ENCODE measurements at places on chromosomes 6 and 20. TPM values are rescaled to one million over a fixed set of nuclear protein-coding genes. Genes with fewer than 3 reads are reported as not detected.

- DNase-seq: no peak
These were observed 106.8 kb upstream of the CBLN4 start for GRCh38 chr20:56111961-56112730.

- DNase-seq: peak; percentile 98
These were observed at the start of gene LYRM2 for GRCh38 chr6:89638320-89639195. Gene LYRM2, minus strand, starts transcription at chr6:89638747. Its CDS starts 31 bp downstream, at chr6:89638716.

DNA sequence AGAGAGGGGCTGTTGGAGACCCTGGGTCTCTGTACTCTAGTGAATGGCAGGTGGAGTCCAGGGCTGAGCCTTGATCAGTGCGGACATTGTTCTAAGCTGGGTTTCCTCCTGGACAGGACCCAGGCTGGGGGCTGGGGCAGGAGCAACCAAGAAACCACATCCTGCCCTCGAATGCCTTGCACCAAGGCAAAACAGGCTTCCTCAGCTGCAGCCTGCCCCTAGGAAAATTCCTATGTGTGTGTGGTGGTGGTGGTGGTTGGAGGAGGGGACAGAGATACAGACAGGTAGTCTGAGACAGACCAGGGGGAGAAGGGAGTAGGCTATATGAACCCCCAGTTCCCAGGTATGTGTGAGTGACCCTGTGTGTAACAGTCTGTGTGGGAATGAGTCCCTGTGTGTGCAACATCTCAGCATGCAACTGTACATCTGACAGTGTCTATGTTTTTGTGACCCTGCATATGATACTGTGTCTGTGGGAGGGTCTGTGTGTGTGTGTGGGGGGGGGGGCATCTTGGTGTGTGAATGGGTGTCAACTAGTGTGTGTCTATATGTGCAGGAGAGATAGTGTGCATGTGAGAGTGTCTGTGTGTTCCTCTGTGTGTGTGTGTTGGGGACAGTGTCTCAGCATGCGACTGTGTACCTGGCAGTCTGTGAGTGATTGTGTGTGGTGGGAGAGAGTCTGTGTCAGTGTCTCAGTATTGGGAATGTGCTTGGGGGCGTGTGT, 3.0 kb downstream of the GLP1R start:
- DNase-seq: no peak

GRCh38 chr20:8427419-8428040, 295.5 kb downstream of the PLCB1 start:
- no peak for DNase-seq

DNA sequence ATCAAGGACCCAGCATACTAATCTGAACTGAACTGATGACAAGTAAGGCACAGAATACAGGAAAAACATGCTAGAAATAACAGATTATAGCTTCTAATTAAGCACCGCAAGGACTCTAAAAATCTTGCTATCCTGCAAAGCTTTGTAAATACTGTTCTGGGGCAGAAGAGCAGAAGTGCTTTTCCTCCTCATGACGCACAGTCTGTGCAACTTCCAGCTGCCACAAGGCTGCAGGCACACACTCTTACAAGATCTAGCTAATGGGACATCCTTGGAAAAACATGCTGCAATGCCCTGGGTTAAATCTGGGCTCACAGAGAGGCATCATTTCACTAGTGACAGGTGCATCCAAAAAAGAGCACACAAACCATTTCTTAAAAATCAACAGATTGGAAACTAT, 188.6 kb downstream of the GJA10 start:
- DNase-seq: no peak

- DNase-seq: no peak
These were observed 28.4 kb upstream of the FOXQ1 start for GRCh38 chr6:1283501-1283900.

GRCh38 chr20:7930343-7930742, 9.9 kb downstream of the HAO1 start:
- DNase-seq: no peak

GRCh38 chr6:104326173-104327001, 533.3 kb downstream of the HACE1 start:
- DNase-seq: no peak

- DNase-seq: no peak
These were observed 6.4 kb downstream of the EEF1A2 start for GRCh38 chr20:63492518-63492917.

- DNase-seq: no peak
These were observed 154.1 kb downstream of the MTFR2 start for GRCh38 chr6:136095986-136096385.

DNA sequence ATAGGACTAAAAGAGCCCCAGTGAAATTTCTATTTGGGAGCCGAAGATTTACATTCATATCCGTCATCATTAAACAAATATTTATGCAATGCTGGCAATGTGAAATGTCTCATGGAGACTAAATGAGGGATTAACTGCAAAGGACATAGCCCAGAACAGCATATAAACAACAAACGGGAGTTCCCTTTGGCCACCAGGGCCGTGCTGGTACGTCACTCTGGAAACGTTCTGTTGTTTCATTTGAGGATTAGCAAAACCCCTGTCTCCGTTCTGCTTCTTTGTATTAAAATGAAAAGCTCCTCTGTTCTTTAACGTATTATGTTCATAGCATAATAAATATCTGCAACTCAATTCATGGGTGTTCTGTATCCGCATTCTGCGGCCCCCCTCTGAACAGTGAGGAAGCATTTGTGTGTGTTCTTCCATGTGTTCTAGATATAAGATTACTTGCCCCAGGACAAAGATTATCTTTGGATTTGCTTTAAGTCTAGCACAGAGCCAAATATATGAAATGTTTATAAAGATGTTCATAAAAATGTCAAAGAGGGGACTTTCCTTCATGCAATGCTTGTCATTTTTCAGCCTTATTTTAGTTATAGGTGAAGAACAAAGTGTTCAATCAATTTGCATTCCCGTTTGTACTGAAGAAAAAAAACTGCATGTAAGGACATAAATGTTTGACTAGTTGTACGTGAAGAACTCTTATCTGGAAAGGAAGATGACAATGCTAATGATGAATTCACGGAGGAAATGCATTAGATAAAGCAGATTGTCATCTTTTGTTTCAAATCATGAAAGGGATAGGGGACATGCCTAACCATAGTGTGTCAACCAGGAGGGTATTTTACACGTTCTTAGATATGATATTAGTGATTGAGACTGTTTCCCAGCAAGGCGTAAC, 90.0 kb upstream of the TNFAIP3 start:
- DNase-seq: no peak

- no peak for DNase-seq
These were observed 26.5 kb upstream of the SNAP25 start for GRCh38 chr20:10192171-10192570.

DNA sequence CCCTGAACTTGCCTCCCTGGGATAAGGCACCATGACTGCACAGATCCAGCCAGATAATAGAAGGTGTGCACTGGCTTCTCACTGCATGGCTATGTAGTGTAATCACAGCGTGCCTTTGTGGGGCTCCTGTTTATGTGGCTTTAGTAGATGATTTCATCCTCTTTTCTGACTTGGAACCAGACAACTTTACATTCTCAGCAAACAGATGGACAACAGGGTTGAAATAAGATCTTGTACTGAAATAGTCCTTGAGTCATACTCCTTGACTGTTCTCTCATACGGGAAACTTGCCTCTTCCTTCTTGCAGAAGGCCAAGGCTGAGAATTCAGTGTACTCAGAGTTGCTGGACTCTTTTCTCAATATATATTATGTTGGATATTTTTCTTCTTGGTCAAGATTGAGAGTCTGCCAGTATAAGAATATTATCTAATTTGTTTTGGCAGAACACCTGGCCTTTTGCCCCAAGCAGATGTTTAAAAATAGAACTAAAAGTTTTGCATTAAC, 25.0 kb upstream of the RNF144B start:
- DNase-seq: no peak

GRCh38 chr20:60316476-60317158, 358.4 kb downstream of the CDH26 start:
- DNase-seq: no peak

DNA sequence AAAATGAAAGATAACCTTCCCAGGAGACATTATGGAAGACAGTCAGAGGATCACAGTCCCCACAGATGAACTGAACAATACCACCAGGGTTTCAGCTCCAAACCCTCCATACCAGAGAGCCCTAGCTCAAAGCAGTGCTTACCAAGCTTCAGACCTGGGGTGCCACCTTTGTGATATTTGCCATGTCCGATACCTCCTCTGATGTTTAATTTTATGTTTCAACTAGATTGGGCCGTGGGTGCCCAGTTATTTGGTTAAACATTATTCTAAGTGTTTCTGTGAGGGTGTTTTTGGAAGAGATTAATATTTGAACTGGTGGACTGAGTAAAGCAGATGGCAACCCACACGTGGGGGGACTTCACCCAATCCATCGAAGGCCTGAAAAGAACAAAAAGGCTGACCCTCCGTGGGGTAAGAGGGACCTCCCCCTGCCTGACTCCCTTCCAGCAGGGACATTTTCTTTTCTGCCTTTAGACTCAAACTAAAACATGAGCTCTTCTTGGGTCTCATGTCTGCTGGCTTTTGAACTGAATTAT, 11.8 kb downstream of the SCML4 start:
- no peak for DNase-seq

DNA sequence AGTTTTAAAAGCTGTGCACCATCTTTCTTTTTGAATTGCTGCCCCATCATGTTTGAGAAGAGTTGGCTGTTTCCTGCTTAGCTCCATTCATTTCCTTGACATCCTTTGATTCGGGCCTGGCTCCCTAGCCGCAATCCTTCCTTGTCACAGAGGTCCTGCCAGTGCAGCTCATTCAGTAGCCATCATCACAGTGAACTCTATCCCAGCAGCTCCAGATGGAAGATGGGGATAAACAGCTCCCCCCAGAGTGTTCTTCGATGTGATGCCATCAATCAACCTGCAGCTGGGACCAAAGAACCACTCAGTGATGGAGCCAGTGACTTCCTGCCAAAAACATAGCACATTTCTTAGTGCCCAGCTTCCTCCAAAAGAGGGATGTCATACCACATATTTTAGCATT, 158.8 kb downstream of the FRK start:
- DNase-seq: no peak

GRCh38 chr6:106167096-106167814, 81.1 kb downstream of the PRDM1 start:
- DNase-seq: no peak

DNA sequence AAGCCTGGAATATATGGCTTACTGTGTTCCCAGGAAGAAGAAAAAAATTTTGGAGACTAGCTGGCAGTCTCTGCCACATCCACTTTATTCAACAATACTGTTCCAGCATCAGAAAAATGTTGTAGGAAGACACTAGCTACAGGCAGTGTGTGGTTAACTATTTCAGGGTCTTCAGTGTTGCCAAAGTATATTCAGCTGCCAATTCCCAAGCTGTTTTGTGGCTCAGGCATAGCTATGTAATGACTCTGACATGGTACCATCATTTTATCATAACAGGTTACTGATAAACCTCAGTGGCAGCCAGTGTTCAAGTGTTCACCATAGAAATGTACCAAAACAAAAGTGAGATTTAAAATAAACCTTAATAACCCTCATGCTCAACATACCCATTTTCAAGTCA, 503.1 kb downstream of the ADGRB3 start:
- no peak for DNase-seq

DNA sequence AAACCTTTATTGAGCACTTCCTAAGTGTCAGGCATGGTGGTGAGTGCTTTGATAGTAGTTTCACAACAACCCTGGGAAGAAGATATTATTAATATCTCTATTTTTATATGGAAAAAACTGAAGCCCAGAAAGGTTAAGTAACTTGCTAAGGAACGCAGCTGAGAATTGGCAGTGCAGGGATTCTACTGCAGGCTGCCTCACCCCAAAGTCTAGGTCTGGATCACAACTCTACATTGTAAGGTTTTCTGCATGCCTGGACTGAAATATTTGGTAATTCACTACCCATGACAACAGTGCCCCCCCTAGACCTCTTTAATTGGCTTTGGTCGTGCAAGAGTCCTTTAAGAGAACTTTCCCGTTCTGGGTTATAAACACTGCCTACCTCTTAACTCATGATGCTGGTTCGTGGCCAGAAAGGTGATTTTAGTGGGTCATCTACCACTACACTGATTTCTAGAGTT, 67.1 kb upstream of the KCNQ5 start:
- DNase-seq: no peak

- DNase-seq: no peak
These were observed 39.0 kb downstream of the PLAGL1 start for GRCh38 chr6:143969077-143969476.

GRCh38 chr20:63115651-63116411, 100.1 kb downstream of the YTHDF1 start:
- DNase-seq: no peak

DNA sequence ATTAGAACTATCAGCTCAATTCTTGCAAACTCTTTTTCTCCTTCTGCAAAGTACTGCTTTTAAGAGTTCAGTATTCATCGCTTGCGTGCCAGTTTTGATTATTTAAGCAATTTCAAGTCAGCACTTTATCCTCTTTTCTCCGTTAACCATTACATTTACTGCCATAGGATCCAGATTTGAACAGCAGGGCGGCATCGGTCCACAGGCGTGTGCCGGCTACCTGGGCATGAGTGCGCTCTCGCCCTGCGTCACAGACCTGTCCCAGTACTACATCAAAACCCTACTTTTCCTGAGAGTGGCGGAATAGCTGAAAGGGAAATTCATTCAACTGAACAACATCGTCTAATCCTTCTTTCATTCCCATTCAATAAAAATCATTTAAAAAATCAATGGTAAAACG, 53.4 kb downstream of the MYLK4 start:
- DNase-seq: no peak

GRCh38 chr6:132365281-132365907, 35.9 kb downstream of the MOXD1 start:
- no peak for DNase-seq

DNA sequence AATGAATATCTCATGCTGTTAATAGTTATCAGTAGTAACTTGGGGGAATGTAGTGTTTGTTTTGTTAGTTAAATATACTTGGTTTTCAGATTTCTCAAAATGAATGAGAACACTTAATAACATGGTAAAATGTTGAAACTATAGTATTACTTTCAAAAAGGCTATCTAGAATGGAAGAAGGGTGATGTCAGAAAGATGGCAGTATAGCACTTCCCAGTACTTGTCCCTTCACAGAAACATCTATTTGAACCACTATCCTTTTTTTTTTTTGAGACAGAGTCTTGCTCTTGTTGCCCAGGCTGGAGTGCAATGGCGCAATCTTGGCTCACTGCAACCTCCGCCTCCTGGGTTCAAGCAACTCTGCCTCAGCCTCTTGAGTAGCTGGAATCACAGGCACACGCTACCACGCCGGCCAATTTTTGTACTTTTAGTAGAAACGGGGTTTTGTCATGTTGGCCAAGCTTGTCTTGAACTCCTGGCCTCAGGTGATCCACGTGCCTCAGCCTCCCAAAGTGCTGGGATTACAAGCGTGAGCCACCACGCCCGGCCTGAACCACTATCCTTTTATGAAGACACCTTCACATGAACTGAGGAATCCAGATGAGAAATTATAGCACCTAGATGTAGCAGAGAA, 4.7 kb upstream of the ECHDC1 start:
- no peak for DNase-seq

Gene LCA5
- polyA plus RNA-seq: 2.0 TPM

Gene TP53TG5
- not detected for polyA plus RNA-seq

Gene SUPT3H
- 12.5 TPM for polyA plus RNA-seq

Gene MICB
- polyA plus RNA-seq: 1.5 TPM

Gene BPIFB2
- polyA plus RNA-seq: not detected

Gene C6orf15
- not detected for polyA plus RNA-seq

Gene GJA10
- not detected for polyA plus RNA-seq

Gene ABHD16B
- polyA plus RNA-seq: not detected

Gene MCHR2
- polyA plus RNA-seq: not detected

Gene SLC35D3
- not detected for polyA plus RNA-seq

Gene PRR18
- polyA plus RNA-seq: not detected

Gene BACH2
- 0.32 TPM for polyA plus RNA-seq

Gene NFYA
- polyA plus RNA-seq: 6.4 TPM

Gene PAK5
- polyA plus RNA-seq: 0.22 TPM
